ENCODE measurements at places on chromosomes 16 and 17. TPM values are rescaled to one million over a fixed set of nuclear protein-coding genes. Genes with fewer than 3 reads are reported as not detected.

The CMTM2 gene
- not detected for total RNA-seq

GRCh38 chr17:47335101-47335936, 11.6 kb downstream of the EFCAB13 start:
- DNase-seq = no peak

DNA sequence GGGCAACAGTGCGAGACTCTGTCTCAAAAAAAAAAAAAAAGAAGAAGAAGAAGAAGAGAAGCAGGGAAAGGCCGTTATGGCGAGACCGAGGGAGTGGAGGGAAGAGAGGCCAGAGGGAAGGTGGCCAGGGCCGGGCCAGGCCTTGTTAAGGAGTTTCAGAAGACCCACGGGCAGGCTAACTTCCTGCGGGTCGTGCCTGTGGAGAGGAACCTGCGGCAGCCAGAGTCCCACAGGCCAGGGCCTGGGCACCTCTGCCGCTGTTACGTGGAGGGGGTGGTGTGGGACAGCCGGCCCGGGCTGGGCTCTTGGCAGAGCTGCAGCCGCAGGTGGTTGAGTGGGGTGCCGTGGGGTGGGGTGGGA, 5.4 kb downstream of the WDR81 start:
- DNase-seq = no peak

DNA sequence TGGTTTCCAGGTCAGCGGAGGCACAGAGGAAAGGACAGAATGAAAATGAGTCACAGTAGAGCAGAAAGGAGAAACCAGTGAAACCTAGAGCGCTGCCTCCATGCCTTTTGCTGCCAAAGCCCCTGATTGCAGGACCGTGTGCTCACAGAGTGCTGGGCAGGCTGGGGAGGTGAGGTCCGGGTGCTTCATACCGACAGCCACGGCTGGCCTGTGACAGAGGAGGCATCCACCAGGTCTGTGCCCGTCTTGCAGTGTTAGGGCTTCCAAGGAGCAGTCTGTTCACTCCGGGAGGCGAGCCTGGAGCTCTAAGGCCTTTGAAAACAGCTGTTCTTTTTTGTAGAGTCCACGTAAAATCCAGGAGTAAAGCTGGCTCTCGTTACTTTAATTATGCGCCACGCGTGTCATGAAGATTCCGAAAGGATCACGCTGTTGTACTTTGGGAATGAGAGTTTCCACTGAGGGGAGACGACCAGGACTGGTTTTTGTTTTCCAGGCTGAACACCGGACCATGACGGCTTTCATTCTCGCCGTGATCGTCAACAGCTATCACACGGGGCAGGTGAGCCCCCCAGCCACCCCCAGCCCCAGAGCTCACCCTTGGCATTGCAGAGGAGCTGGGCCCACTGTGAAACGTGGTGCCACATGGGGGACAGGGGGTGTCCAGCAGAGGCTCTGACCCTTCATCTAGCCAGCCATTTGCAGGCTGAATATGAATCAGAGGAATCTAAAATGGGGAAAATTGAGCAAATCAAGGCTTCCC, 108.5 kb upstream of the CHMP6 start:
- DNase-seq = peak; percentile 42

GRCh38 chr16:71387045-71387871, 28.7 kb downstream of the CALB2 start:
- DNase-seq = no peak

Data from psoas muscle (tissue), 8 donors.